ENCODE measurements at places on chromosomes 1 and 21. TPM values are rescaled to one million over a fixed set of nuclear protein-coding genes. Genes with fewer than 3 reads are reported as not detected.

GRCh38 chr1:33363470-33363861 is 42.6 kb upstream of the A3GALT2 start:
- DNase-seq = no peak

- DNase-seq = no peak
Measured at GRCh38 chr1:236575523-236575922, 28.8 kb downstream of the HEATR1 start.

DNA sequence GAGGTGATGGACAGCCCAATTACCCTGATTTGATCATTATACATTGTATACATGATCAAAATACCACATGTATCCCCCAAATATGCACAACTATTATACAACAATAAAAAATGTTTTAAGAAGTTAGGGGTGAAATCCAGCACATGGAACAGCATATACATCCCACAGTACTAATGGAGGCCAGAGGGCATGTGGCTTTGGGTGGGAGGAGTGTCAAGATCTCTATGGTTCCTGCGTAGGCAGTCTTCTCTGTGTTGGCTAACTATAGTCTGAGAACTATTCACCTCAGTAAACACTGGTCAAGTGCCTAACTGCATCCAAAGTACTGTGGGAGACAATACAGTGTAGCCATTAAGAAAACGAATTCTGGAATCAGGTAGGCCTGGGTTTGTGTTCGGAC is 74.1 kb downstream of the GADD45A start:
- DNase-seq = no peak

- DNase-seq = no peak
Measured at GRCh38 chr1:226891846-226892523, 21.6 kb downstream of the PSEN2 start.

DNA sequence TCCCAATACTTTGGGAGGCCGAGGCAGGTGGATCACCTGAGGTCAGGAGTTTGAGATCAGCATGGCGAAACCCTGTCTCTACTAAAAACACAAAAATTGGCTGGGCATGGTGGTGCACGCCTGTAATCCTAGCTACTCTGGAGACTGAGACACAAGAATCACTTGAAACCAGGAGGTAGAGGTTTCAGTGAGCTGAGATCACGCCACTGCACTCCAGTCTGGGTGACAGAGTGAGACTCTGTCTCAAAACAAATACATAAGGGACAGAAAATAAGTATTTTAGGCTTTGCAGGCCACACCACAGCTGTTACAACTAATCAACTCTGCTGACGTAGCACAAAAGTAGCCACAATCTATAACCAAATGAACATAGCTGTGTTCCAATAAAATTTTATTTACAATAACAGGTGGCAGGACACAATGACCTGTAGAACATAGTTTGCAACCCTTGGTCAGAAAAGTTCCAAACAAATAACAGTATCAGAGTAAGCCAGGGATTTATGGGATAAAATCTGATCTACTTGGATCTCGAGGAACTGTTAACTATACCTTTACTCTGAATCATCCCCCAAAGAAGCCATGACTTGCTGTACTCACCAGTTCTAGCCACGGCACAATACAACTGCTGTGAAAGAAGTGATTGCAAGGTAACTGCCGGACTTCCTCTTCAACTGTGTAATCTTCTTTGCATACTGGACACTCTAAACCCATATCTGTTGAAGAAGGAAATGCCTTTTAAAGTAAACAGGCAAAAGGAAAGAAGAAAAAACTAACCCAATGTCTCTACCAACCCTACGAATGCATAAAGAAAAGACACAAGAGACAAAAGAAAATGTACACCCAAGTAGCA is 28.3 kb downstream of the CD160 start:
- DNase-seq = no peak

DNA sequence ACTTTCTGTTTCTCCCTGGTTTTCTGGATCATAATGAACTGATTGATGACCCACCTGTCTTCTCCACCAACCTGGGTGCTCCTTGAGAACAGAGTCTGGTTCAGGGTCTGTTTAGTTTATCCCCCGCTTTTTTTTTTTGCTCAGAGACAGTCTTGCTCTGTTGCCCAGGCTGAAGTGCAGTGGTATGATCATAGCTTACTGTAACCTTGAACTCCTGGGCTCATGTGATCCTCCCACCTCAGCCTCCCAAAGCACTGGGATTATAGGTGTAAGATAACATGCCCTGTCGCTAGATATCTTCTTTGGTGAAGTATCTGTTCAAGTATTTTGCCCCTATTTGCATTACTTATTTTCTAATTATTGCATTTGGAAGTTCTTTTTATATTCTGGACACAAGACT is 30.2 kb upstream of the CITED4 start:
- DNase-seq = no peak

The GFI1 gene
- polyA plus RNA-seq = 0.47 TPM

The OR2T11 gene
- polyA plus RNA-seq = not detected

The NCAM2 gene
- 5.8 TPM for polyA plus RNA-seq

The IGSF21 gene
- polyA plus RNA-seq = 0.75 TPM

The SRSF10 gene
- polyA plus RNA-seq = 256 TPM
